ENCODE measurements at places on chromosomes 3 and 15. TPM values are rescaled to one million over a fixed set of nuclear protein-coding genes. Genes with fewer than 3 reads are reported as not detected.

Gene FOXB1
- total RNA-seq = 0.75 TPM

Gene SEMA3B
- 0.30 TPM for total RNA-seq

Gene NPRL2
- 45.0 TPM for total RNA-seq

Gene OIP5
- total RNA-seq = 13.3 TPM

Gene CDCP1
- 6.2 TPM for total RNA-seq

Gene ANKRD28
- 37.0 TPM for total RNA-seq

Gene CTXN2
- total RNA-seq = not detected

Gene SPESP1
- total RNA-seq = 0.68 TPM

Gene ADAMTS7
- total RNA-seq = not detected

Gene SCAANT1
- not detected for total RNA-seq

Gene TP63
- 0.22 TPM for total RNA-seq

Gene FBXW12
- total RNA-seq = not detected

Gene RNU5B-1
- not detected for total RNA-seq

All from activated naive CD4-positive, alpha-beta T cell treated with anti-CD3 and anti-CD28 coated beads, Interleukin-2, amount 10 ng/mL, durations not matched to agents 5 hours and 36 hours (primary cell).